ENCODE measurements at places on chromosomes 7 and 10. TPM values are rescaled to one million over a fixed set of nuclear protein-coding genes. Genes with fewer than 3 reads are reported as not detected.

Gene TMEM130
- polyA plus RNA-seq = 2.7 TPM

Gene STK31
- 2.1 TPM for polyA plus RNA-seq

Gene ADARB2
- 0.04 TPM for polyA plus RNA-seq

Gene PPP1R9A
- 28.7 TPM for polyA plus RNA-seq

Gene OR2A12
- polyA plus RNA-seq = not detected

Gene SCIN
- 0.80 TPM for polyA plus RNA-seq

Gene IFIT3
- 8.2 TPM for polyA plus RNA-seq

- no peak for DNase-seq
Measured at GRCh38 chr10:28681291-28681763, 4.0 kb downstream of the BAMBI start.

- DNase-seq = no peak
Measured at GRCh38 chr10:110035070-110035921, 27.5 kb downstream of the ADD3 start.

DNA sequence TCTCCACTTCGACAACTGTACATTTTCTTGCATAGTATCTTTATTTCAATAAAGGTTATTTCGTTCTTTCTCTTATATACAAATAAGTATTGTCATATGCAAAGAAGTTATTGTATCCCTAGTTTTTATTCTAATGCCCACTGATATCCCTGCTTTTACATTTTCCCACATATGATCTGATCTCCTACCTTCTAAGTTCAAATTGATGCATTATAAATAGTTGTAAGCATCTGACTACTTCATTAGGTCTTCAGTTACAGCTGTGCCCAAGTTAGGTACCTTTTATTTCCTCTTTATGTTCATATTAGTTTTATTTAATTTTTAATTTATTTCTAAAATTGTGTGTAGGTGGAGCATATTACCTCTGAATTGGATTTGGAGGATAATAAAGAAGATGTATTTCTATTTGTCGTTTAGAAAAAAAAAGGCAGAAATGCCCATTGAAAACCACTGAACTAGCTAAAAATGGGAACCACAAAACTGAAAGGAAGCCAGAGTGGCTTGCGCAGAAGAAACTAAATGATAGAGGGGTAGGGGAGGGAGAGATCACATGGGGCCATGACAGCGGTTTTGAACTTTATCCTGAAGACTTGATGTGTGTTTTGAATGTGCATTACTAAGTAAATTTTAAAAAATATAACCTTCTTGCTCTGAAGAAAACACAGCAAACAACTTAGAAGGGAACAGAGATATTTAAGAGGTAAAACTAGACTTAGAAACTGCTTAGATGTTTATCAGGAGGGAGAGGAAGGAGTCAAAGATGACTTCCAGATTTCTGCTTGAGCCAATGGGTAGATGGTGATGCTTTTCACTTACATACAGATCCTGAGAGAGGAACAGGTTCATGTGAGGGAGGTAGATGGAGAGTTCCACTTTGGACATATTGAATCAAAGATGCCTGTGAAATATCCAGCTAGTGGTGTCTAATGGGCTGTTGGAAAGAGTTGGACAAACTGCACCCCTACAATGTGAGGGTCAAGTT is 9.3 kb upstream of the ZC3HAV1L start:
- no peak for DNase-seq

DNA sequence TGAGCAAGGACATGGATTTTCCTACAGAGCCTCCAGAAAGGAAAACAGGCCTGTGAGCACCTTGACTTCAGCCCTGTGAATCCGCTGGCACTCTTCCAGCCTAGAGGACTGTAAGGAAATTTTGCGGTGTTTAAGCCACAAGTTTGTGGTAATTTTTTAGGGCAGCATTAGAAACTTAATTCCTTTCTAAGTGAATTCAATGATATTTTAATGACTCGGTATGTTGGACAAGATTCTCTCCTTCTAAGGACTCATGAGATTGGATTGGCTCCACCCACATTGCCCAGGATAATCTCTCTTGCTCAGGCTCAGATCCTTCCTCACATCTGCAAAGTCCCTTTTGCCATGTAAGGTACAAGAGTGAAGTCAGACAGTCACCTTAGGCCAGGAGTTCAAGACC is 4.5 kb downstream of the LYZL2 start:
- no peak for DNase-seq

DNA sequence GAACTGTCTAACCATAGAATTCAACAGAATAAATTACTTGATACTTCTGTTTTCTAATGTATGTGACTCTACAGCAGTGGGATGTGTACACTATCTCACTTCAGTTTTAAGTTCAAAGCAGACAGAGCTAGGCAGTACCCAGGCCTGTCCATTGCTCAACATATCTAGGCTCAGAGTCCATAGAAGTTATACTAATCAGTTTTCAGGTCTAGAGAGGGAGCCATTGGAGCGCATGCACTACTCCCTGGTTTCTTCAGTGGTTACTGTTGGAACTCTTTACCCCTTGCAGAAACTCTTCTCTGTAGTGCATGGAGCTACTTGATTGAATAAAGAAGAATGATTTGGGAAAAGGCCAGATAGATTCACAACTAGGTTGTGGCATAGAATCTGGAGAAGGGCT is 4.4 kb downstream of the CD36 start:
- no peak for DNase-seq

- DNase-seq = no peak
Measured at GRCh38 chr7:86991771-86992191, 67.7 kb downstream of the ELAPOR2 start.

DNA sequence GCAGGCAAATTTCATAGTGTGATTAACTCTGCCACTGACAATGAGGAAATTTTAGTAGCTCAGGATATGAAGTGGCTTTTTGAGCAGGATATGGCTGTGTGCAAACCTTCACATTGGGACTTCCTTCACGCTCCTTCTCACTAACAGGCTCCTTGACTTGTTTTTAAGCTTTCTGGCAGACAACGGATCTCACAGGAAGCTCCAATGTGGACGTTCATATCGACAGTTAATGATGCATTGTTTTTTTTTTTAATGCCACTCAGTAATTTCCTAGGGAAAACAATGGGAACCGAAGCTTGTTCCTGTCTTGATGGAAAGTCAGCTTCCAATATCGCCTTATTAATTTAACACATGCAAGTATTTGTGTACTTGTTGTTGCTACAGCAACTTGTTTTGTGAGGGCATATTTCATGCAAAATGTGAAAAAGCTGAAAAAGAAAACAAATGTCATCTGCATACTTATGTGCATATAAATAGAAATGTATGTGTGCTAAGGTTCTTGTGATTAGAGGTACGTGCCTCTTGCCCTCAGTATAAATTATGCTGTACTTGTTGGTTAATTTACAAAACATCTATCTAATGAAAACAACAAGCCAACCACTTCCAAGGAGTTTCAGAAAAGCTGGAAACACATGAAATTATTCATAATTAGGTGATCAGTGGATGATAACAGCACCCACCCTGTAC is 84.7 kb downstream of the NRP1 start:
- peak; percentile 21 for DNase-seq

- no peak for DNase-seq
Measured at GRCh38 chr10:94902570-94902969, 35.9 kb upstream of the CYP2C9 start.

GRCh38 chr10:97701438-97702069 is 12.0 kb upstream of the MARVELD1 start:
- peak; percentile 71 for DNase-seq

- no peak for DNase-seq
Measured at GRCh38 chr7:134431815-134432214, 27.1 kb downstream of the AKR1B1 start.

GRCh38 chr10:73827346-73828089 is 16.1 kb upstream of the NDST2 start:
- no peak for DNase-seq

- no peak for DNase-seq
Measured at GRCh38 chr7:152406491-152406890, 29.3 kb downstream of the KMT2C start.

DNA sequence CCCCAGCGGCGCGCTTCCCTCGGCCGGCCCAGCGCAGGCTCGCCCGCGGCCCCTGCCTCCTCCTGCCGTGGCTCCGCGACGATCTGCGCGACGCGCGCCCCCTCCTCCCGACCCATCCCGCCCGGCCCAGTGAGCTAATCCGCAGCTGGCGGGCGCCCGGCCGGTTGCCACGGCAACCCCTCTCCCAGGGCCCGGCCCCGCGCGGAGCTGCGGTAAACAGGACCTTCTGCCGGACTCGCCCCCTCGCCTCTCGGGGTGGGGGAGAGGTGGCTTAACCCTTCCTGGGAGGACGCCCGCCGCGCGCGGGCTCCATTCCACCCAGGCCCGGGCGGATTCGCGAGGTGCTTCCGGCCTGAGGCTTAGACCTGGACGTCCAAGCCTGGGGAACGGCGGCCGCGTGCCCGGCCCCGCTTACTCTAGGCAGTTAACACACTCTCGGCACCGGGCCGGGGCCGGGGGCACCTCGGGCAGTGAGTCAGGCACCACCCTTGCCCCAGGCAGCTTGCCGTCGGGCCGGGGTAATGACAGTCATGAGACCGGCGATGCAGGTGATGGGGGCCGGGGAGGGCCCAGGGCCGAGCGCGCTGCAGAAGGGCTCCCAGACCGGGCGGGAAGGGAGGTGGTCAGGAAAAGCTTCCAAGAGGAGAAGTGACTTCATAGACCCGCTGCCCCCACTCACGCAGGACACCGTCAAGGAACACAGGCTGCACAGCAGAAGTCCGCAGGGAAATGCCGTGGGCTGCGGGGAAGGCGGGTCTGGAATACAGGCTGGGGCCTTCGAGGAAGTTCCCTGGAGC is at the start of gene DENND2A:
Gene DENND2A (minus strand): TSS at position 87 of the 797 bp plus-strand sequence. CDS start 38,416 bp downstream, outside the sequence.
- DNase-seq = peak; percentile 93

GRCh38 chr10:30583778-30584415 is 45.7 kb downstream of the LYZL2 start:
- peak; percentile 80 for DNase-seq

DNA sequence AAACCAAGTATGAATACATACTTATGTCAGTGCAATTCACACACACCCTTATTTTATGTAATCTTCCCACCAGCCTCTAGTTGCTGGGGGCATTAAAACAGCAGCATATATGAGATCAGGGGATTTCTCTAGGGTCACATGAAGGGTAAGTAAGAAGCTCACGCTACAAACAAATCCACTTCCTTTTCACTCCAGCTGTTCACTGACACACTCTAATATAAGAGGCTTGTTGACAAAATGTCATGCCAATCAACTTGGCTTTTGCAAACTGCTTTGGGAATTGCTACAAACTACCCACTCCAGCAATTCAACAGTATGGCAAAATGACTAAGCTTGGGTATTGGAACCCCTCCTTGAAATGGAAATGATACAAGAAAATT is 10.3 kb downstream of the FAM3C start:
- no peak for DNase-seq
